Fibroblast of skin of left biceps (primary cell): ENCODE measurements at places on chromosomes 3 and 15.

- DNase-seq, result peak; percentile 22
Observed at GRCh38 chr3:101383156-101383575, 62.8 kb upstream of the IMPG2 start.

DNA sequence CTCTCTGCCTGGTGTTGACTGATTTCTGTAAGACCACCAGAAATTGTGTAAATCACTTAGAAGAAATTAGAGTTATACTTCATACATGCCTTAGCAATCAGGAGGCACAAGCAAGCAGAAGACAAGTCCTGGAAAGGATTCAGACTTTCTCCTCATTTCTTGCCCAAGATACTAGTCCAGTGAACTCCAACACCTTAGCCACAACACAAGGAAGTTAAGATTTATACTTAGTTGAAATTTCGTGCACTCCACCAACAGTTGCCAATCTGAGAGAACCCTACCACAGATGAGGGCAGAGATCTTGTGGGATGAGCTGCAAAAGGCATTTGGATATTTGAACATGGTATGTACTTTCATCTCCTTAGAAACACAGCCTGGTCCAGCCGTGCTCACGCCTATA lies 2.3 kb downstream of the P3H2 start:
- no peak for DNase-seq

- DNase-seq, result no peak
Observed at GRCh38 chr3:142987080-142987700, 14.2 kb upstream of the U2SURP start.

- no peak for DNase-seq
Observed at GRCh38 chr15:51503003-51503402, 119.6 kb downstream of the DMXL2 start.

DNA sequence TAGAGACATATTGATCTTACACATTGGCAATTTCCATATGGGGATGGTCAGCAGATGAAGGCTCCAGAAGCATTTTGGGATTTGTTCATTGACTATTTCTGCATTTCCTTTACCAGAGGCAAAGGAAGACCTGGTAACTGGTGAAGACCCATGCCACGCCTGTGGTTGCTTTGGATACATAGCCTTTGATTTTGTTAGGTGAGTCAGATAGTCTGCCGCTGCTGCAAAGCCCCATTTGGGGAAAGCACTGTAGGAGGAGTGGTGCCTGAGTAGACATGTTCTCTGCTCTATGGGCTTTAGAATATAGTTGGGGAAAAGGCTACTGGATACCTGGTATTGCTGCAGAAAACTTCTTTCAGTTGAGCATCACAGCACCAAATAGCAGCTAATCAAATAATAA lies 56.8 kb downstream of the TFG start:
- DNase-seq, result no peak

GRCh38 chr3:171354049-171354705 lies 106.0 kb downstream of the TNIK start:
- DNase-seq, result no peak

GRCh38 chr3:39189959-39190269 lies 2.5 kb downstream of the XIRP1 start:
- no peak for DNase-seq

DNA sequence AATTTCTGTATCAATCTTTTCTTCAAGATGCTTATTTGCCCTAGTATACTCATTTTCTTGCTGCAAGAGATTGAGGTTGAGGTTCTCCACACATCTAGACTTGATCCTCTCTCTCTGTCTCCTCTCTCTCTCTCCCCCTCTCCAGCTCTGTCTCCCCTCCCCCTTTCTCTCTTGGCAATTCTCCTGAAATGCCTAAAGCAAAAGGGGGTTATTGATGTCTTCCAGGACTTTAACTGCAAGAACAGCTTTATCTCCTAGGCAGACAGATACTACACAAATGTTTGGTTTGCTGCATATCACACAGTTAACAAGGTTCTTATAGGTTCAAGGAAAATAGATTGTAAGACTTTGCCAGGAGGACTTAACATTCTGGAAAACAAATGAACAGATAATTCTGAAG lies 52.1 kb downstream of the TMEM212 start:
- no peak for DNase-seq

DNA sequence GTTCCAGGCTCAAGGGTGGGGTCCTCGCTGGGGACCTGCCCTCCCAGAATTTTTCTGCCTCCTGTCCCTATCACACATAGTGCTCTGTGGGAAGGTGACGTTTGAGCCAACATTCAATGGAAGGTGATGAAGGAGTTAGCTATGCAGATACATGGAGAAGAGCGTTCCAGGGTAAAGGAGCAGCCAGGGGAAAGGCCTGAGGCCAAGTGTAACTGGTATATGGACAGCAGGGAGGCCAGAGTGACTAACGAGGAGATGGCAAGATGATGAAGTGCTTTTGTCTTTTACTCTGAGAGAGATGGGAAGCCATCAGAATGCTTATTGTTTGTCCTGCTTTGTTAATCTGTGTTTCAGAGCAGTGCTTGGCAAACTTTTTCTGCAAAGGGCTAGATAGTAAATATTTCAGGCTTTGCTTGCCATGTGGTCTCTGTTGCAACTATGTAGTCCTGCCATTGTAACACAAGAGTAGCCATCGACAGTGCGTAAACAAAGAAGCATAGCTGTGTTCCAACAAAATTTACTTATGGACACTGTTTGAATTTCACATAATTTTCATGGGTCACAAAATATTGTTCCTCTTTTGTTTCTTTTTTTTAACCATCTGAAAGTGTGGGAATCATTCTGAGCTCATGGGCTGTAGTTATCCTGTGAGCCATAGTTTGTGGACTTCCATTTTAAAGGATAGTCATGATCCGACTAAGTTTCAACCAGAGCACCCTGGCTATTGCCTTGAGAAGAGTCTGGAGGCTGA lies 25.8 kb upstream of the PIAS1 start:
- no peak for DNase-seq

DNA sequence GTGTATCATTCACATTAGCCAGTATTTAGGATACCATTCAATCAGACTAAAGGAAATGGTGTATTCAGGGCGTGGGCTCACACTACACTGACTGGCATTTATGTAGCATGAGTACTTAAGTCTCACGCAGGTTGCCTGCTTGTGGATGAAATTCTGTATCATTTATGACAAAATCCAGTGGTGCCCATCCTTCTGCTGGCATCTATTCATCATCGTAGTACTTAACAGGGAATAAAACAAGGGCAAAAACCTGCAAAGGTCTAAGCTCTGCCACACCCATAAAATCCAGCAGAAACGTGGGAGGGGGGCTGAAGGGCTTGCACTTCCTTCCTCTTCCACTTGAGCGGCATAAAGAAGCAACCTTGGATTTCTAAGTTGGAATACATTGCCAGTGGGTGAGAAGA lies 2.7 kb downstream of the GAP43 start:
- no peak for DNase-seq

DNA sequence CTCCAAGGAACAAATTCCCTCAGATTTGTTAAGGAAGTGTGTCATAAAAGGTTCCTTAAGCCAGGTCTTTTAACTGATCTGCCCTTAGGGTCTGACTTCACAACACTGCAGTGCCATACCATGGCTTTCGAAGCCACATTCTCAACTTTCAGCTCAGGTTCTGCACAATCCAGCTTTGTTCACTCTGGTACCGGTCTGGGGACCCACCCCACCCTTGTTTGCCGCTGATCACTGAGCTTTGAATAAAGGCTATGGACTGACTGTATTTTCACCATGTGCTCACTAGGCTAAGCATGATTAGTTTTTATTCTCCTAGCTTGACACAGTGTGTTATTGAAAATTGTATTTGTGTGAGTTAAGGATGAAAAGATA lies 15.9 kb downstream of the SNX1 start:
- no peak for DNase-seq

GRCh38 chr3:100425316-100425715 lies 24.0 kb downstream of the LNP1 start:
- no peak for DNase-seq

DNA sequence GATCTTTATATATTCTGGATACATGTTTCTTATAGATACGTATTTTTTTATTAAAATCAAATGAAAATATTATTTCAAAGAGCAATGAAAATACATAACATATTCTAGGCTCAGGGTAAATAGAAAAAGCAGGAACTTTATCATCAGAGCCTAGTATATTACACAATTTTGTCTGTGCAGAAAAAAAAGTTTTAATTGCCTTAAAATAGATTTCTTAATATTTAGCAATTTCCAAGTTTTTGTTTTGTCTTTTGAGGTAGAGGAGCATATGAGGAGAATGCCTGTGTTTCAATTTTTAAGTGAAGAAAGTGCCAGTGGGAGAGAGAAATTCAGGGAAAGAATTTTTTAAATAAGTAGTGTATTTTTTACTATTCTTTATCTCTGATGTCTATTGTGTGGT lies 10.5 kb downstream of the CAPN7 start:
- no peak for DNase-seq

DNA sequence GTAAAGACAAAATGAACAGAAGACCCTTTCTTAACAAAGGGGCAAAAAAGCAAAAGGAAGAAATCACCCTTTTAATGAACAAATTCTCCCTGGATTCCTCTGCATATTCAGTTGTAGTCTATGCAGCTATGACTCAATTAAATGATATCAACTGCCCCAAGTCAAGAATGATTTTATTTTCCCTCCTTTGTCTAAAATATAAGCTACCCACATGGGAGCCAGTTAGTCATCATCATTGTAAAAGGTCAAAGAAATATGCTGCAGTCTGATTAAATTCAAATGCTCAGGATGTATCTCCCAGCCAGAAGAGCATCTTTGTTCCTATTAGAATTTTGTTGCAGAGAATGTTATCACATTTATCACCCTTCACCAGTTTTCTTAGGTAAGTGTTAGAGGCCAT lies 84.0 kb downstream of the SST start:
- no peak for DNase-seq

DNA sequence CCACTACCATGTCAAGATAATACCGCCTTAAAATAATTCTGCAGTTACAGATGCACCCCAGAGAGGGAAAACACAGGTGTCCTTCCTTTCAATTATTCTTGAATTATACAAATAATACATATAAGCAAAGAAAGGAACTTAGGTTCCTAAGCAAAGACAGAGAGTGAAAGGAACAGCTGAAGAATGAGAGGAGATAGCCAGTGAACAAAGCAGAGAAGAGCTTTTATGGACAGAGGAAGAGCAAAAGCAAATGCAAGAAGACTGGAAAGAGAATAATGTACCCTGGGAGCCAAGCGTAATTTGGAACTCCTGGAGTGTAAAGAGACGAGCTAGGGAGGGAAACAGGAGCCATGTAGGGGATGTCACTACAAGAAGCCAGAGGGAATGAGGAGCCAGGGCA lies 21.7 kb downstream of the GPR176 start:
- DNase-seq, result no peak

- DNase-seq, result no peak
Observed at GRCh38 chr3:43364926-43365325, 78.6 kb downstream of the SNRK start.

- no peak for DNase-seq
Observed at GRCh38 chr3:149816986-149817385, 4.0 kb downstream of the RNF13 start.
